ENCODE measurements at places on chromosomes 1 and 21.

DNA sequence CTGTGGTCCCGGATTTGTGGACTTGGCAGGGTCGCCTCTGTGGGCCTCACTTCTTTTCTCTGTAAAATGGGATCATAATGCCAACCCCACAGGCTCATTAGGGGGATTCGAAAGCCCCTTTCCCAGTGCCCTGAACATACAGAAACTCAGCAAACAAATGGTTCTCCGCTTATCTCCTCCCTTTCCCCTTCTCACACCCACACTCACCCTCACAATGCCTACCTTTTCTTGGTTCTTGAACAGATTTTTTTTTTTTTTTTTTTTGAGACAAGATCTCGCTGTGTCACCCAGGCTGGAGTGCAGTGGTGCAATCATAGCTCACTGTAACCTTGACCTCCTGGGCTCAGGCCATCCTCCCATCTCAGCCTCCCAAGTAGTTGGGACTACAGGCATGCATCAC, 175.7 kb downstream of the KAZN start:
- no peak for DNase-seq

DNA sequence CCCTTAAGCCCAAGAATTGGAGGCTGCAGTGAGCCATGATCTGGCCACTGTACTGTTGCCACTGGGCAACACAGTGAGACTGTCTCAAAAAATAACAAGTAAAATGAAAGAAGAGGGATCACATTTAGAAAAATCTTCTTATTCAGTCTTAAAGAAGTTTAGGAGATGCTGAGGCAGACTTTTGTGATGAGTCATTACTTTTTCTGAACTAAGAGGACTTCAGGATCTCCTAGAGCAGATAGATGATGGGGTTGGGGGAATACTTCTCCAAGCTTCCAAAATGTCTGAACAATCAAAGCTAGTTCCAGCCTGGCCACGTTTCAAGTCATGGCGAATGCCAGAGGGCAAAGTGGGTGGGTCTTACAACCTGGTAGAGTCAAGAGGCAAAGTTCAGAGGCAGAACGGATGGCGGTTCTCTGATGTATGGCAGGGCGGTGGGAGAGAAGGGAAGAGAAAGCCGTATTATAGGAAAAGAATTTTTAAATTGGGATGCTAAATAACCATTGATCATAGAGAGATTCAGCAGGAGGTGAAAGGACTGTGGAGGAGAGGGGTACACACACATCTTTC, 2.1 kb upstream of the CIART start:
- DNase-seq, result no peak

DNA sequence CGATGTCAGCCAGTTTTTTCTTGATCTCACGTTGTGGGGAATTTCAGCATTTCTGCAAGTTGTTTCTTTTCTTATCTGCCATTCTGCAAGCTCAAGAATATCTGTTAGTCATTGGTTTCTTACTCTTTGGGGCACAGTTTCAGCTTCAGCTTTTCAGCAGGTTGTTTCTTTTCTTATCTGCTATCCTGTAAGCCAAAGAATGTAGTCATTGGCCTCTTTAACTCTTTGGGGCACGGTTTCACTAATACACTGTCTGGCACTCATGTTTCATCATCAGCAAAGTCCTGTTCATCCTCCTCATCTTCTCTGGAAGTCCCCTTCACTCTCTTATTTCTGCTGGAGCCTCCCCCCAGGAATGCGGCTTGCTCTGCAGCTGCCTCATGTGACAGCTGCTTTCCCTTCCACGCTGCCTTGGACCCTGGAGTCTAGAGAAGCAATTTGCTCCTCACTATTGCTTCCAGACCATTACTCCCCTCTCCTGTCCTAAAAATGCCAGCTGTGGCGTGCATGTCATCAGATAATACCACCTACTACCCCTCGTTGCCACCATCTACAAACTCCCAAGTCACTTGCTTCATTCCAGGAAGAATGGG, 67.0 kb upstream of the CACNA1E start:
- no peak for DNase-seq

- DNase-seq, result no peak
These were observed 94.7 kb upstream of the GADD45A start for GRCh38 chr1:67590329-67590728.

- DNase-seq, result no peak
These were observed 6.4 kb downstream of the LAMB3 start for GRCh38 chr1:209645574-209646452.

- no peak for DNase-seq
These were observed 6.5 kb downstream of the OR6P1 start for GRCh38 chr1:158563853-158564252.

DNA sequence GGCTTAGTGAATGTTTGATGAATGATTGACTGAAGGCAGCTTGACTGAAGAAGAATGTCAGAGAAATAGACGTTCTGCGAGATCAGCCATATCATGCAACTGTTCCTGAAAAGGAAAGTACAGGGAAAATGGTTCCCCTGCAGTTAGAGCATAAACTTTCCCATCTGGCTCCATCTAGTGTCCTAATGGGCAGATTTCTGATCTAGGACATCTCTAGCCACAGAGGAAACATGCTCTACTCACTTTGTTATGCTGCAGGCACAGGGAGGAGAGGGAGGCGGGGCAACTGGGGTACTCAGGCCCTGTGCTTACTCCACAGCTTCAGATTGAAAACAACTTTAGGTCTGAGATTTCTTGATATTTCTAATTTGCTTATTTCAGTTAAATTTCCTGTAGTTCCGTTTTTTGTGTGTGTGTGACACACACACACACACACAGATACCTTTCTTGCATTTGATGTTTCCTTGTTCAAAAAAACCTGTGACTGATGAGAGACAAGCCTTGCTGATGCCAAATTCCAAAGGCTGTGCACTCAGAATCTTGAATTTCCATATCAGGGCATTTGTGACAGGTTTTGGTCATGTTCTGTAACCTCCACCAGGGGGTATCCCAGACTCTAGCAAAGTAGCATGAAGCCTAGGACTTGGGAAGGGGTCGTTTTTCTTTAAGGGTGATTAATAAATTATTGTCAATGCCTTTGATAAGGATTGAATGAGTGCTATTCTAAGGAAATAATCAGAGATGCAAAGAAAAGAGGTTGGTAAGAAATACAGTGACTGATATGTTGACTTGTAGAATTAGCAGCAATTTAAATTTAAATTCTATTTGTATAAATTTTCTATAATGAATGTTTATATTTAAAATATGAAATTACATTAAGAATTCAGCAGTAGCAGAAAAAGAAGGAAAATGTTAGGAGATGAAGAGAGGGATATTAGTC, 139.7 kb upstream of the BEND5 start:
- DNase-seq, result peak; percentile 86

DNA sequence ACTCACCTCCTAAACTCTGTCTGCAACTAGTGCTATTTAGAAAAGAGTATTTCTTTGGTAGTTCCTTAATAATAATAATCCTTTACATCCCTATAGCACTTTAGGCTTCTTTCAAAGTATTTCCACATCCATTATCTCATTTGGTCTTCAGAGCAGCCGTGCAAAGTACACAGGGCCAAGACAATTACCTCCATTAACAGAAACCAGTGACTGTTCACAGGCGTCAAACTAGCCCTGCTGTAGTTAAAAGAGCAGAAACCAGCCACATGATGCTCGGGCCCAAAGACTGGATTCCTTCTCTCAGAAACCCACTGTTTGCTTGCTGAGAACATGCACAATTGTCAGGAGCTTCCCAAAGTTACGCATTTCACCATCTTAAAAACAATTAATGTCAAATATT, 396.0 kb upstream of the DAB1 start:
- no peak for DNase-seq

DNA sequence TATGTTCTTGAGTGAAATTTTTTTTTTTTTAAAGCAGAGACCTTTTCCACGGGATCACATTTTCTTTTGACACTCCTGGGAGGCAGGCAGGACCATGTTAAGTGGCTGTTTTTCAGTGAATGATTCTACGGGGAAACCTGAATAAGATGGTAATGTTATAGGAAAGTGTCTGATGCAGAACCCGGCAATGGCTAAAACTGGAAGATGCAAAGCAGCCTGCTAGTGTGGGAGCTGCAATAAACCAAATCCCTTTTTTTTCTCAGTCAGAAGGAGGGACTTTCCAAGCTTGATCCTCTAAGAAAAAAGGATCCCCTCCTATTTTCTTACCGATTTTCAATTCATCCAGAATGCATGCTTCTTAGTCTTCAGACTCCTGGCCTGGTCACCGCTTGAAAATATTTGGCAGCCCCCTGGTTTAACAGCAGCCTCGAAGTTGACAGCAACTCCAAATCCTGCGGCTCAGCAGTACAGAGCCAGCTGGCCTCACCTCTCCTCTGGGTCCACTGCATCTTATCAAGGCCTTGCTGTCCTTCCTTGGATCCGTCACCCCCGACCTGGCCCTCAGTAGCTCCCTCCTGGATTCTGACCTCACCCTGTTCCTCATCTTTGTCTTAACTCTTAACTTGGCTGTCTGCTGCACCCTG, 5.6 kb downstream of the MX2 start:
- no peak for DNase-seq

DNA sequence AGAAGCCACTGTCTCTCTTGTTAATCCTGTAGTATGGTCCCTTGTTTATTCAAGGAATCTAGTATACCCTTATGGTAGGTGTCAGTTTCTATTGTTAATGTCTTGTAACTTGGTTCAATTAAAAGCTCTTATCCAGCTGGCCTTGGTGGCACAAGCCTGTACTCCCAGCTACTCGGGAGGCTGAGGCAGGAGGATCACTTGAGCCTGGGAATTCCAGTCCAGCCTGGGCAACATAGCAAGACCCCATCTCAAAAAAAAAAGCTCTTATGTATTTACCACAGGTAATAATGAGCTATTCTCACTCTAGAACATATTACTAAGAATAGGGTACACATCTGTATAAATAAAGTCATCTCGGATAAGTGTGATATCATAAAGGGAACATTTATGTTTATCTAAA, 46.5 kb downstream of the TMEM200B start:
- no peak for DNase-seq

DNA sequence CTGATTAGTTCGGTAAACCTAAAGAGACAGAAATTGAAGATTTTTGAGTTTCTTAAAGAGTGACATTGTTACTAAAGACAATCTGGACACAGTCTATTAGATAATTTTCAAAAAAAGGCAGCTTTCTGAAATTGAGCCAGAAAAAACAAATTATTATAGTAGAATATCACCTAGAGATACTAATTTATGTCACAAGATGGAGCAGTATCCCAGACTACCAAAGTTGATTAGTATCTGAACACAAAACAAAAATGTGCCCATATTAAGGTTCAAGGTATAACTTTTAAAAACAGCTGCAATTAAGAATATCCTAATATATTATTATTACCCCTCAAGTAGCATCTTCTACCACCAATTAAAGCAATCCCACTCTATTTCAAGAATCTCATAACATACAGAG, 40.5 kb upstream of the SYT2 start:
- DNase-seq, result no peak
